Cortex of kidney (tissue), 1 donor: ENCODE measurements at places on chromosomes 12 and 14.

- no peak for DNase-seq
Observed at GRCh38 chr12:124906606-124907261, 7.7 kb downstream of the UBC start.

- DNase-seq: no peak
Observed at GRCh38 chr14:77119851-77120250, 21.7 kb downstream of the ZDHHC22 start.

- no peak for DNase-seq
Observed at GRCh38 chr14:29310757-29311156, 544.2 kb downstream of the FOXG1 start.

DNA sequence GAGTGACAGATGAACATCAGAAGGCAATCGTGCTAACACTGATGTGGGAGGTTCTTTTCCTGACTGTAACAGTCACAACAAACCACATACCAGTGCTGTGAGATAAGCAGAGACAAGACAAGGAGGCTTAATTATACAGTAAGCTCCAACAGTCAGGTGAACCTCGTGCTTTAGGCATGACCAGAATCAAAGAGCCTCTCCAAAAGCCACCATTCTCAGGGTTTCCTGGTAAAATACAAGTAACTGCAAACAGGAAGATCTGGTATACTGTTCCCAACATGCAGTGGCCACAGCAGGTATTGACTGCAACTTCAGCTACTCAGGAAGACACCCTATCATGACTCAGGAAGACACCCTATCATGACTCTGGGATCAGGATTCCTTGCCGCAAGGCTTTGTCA lies 47.3 kb upstream of the GTF2A1 start:
- DNase-seq: no peak

GRCh38 chr14:92860049-92860840 lies 62.7 kb upstream of the CHGA start:
- no peak for DNase-seq

GRCh38 chr14:84095681-84096080 lies 1434.3 kb upstream of the FLRT2 start:
- no peak for DNase-seq

DNA sequence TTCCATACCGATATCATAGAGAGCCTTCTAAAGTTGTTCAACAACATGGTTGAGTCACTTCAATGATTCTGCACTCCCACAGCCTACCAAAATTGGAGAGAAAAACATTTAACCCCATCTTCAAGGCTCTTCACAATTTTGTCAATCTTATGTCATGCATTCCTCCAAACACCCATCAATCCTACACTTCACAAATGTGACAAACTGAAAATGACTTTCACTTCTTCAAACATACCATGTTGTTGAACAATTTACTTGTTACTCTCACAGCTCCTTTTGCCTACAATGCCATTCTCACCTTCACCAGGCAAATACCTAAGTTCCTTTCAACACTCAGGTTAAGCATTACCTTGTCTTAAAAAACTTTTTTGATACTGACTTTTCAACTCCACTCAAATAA lies 88.0 kb downstream of the OSBPL8 start:
- DNase-seq: no peak

- no peak for DNase-seq
Observed at GRCh38 chr14:22850944-22851764, 14.8 kb downstream of the MMP14 start.

- no peak for DNase-seq
Observed at GRCh38 chr12:2120982-2121758, 68.4 kb downstream of the CACNA1C start.

DNA sequence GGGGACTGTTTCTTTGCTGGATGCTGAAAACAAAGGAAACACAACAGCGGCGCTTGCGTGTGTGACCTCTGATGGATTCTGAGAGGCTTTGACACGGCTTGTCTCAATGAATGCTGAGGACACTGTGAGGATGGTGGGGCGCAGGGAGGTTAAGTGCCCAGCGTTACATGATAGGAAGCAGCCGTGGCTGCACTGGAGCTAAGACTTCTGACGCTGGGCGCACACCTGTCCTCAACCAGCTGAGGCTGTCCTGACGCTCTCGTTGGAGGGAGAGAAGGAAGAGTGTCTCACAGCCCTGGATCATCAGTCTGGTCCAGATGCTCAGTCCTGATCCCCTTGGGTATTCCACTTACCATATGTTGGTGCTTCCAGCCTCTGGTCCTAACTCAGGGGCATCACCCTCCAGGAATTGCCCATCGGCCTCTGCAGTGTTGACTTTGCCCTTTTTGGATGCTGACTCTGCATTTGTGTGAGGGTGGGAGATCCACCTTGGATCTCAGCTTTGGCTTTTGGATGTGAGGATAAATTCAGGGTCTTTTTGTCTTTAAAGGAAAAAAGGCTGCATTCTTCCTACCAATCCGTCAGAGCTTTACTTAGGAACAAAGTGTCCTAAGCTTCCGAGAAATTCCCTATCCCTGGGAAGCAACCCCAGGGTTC lies 125.2 kb downstream of the ZNF664 start:
- no peak for DNase-seq

- no peak for DNase-seq
Observed at GRCh38 chr14:34368971-34369647, 92.9 kb downstream of the SPTSSA start.

GRCh38 chr12:49012739-49013138 lies 5.8 kb downstream of the PRKAG1 start:
- DNase-seq: no peak

DNA sequence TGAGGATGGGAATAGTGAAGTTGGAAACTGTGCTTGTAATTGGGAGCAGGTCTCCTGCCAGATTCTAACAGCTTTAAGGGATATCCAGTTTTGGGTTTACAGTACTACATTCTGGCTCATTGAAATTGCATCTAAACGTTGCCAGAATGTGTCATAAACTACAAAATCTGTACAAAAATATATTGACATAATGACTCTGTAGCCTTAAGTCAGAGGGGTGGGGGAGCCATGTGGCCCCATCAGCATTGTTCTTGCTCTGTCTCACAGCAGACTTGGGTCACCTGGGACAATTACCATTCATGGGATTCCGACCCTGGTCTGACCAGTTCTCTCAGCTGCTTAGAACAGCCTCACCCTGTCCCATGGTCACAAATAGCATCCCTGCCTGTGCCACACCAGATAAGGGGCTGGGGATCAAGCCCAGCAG lies 43.3 kb upstream of the MED13L start:
- no peak for DNase-seq

- DNase-seq: peak; percentile 62
Observed at GRCh38 chr14:35336494-35337268, 44.5 kb downstream of the PSMA6 start.

DNA sequence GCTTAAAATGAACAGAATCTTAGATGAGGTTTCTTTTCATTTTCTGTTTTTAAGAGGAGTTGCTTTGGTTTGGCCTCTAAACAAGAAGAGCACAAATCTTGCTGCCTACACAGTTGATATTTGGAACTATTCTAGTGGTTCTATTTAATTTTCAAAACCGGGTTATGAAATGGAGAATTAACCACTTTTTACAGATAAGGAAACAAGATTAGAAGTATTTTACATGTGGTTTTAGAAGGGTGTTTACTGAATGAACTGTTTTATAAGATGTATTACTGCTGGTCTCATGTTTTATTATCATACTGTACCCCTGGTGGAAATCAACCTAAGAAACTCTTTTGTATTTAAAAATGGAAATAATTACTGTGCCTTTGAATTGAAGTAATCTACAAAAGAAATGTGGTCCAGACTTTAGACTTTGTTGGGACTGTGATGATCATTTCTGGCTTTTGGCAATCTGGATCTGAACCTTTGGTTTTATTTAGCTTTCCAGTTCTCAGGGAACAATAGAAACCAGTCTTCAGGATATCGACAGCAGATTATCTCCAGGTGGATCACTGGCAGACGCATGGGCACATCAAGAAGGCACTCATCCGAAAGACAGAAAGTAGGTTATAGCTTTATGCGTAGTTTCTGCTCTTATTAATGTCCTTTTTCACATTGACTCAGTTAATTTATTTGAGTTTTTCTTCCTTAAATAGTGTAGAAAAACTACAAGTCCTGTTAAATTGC lies 43.2 kb downstream of the TBK1 start:
- DNase-seq: no peak

DNA sequence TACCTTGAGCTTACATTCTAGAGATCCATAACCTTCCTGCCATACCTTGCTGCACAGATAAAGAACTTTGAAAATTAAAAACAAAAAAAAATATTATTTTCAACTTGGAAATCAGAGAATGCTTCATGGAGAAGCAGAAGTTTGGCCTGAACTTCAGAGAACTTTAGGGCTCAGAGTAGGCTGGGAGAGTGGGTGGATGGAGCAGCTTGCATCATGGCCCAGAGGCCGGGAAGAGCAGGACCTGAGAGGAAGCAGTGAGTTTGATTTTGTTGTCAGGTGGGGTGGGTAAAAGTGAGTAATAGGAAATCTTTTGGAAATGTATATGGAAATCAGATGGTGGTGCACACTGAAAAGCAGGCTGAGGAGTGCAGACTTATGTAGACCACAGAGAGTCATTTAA lies 228.5 kb upstream of the KRR1 start:
- no peak for DNase-seq

GRCh38 chr14:45679853-45680252 lies 426.9 kb upstream of the MIS18BP1 start:
- DNase-seq: no peak

GRCh38 chr12:116026768-116027550 lies 250.5 kb downstream of the MED13L start:
- no peak for DNase-seq

DNA sequence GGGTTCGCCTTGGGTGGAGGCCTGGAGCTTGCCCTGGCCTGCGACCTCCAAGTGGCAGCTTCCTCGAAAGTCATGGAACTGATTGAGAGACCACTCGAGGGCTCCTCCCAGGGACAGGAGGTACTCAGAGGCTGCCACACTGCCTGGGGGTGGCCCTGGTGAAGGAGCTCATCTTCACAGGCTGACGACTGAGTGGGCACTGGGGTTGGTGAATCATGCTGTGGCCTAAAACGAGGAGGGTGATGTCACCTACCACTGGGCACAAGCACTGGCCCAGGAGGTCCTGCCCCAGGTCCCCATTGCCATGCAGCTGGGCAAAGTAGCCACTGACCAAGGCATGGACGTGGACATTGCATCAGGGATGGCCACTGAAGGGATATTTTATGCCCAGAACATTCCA lies 32.1 kb downstream of the ITPR2 start:
- no peak for DNase-seq

DNA sequence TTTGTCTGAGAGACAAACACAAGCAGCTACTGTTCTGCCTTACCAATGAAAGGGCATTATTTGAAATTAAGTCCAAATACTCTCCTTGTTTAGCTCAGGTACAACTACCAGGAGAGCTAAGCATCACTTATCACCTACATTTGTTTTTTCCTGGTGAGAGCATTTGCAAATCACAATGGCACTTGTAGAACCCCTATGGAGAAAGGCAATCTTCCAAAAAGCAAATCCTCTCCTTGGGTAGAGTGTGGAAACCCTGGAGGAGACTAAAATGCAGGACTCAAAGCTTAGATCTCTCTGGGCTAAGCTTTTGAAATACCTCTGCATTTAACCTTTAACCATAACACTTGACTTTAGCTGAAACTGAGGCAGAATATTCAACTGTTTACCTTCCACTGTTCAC lies 20.8 kb downstream of the GTSF1 start:
- DNase-seq: no peak

- DNase-seq: no peak
Observed at GRCh38 chr12:130770413-130771028, 54.4 kb upstream of the RIMBP2 start.

DNA sequence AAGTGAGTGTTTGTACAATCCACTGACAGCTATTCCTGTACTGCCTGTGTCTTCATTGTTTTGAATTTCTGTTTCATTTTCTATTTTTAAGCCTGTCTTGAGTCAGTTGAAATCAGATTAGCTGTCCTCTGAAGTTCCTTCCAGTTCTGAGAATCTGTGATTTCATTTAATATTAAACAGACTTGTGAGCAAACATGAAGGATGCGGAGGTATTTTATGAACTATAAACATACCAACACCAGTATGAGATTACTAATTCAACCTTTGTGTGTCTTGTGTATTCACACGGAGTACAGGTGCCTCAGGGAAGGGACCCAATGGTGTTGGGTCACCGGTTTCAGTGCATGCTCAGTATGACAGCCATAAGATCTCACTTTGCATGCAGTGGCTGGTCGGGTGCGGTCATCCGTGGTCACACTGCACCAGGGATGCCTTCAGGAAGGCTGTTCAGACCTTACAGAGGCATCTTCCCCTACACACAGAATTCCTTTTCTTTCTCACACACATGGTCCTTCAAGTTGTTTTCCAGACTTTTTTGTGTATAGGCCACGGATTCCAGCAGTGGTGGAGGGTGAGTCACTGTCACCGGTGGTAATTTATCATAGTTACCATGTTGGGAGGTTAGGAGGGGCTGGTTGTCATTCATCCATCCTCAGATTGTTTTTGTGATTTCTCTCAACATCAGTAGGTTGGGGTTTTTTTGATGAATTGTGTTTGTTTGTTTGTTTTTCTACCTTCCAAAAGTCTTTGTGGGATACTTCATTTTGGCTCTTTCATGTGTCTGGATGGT lies 103.0 kb upstream of the SFSWAP start:
- no peak for DNase-seq

DNA sequence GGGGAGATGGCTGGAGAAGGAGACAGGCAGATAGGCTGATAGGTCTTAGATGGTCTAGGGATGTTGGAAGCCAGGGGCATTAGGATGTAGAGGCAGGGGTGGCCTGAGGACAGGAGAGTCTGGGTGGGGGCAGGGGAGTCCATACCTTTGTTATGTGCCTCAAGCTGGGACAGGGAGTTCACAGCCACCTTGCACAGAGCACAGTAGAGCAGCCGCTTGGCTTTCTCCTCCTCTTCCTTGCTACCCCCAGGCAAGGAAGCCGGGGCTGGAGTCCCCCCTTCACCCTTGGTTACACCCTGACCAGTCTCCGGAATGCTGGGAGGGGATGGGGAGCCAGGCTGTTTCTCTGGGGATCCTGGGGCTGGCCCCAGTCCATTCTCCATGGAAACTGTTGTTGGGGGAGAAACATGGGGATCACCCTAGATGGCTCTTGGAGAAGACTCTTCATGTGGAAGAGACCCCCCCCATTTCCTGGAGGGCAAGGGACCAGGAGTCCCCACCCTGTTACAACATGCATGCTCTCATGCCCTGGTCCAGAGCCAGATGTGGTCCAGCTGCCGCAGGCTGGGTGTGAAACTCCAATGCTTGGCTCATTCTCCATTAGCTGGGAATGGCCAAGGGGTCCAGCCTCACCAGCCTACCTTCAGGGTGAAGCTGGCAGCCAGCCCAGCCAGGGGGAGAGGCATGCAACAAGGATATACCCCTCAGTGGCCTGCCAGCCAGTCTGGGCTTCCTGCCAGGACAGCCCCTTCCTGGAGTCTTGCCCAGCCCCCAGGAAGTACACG lies 7.2 kb upstream of the GPR84 start:
- no peak for DNase-seq

DNA sequence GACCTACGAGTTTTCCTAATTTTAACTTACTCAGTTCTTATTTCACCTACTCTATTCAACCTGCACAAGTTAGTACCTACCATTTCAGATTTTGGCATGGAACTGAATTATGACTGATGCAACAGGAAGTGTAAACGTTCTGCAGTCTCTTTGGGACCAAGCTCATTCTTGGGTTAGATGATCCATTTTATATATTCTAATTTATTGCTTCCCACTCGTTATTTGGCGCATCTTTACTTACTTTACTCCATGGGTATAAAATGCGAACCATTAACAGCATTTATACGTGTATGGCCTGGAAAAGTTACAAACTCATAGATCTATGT lies 1.0 kb upstream of the EML1 start:
- DNase-seq: no peak
